NCI-H1694 (cell line): ENCODE measurements at places on chromosomes 3 and 15.

DNA sequence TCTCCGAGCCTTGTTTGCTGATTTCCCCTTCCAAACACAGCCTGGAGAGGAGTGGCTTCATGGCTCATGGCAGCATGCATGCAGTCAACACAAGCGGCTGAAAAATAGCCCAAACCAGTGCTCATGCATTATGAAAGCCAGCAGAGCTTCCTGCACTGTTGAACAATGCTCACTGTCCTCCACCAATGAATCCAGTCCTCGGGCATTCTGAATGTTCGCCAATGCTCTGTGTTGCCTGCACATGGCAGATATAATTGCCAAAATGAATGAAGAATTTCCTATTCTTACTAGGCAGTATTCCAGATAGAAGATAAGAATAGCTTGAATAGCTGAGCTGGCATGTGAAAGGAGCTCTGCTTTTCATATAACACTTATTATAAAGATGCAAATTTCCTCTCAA is 252.7 kb downstream of the ROBO1 start:
- DNase-seq: no peak

DNA sequence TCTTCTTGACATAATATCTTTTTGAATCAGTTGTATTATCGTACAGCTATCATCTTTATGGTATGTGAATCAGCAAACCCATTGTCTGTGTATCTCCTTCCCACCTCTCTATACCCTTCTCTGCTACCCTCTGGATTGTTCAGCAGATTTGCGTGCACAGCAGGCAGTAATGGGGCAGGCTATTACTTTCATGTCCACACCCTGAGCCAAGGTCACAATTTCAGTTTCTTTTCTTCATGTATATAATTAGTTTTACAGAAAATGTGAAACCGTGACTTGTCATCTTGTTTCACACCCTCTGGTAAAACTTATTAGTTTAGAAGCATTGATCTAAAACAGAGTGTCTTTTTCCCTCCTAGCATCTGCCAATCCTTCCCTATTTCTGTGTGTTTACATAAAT is 770.4 kb upstream of the SEMA6D start:
- no peak for DNase-seq

DNA sequence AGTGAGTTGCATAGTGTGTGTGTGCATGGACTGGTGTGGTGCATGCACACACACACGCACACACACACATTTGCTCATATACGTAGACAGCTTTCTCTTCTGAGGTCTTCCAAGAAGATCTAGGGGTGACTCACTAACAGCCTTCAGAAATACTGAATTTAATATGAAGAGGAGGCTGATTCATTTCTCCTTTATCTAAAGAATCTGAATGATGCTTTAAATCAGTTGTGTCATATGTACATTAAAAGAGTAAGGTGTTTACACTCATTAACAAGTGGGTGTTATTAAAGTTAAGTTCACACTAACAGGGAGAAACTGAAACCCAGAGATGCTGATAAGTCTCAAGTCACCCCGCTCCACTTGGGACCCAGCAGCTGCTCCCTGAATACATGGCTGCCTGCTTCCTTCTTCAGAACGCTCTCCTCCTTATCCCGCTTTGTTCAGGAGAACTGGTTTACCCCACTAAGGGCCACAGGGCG is 22.0 kb downstream of the TMPRSS7 start:
- no peak for DNase-seq

GRCh38 chr15:74519311-74519710 is 21.7 kb upstream of the ARID3B start:
- no peak for DNase-seq

GRCh38 chr3:11323813-11324212 is 51.6 kb downstream of the ATG7 start:
- DNase-seq: no peak

DNA sequence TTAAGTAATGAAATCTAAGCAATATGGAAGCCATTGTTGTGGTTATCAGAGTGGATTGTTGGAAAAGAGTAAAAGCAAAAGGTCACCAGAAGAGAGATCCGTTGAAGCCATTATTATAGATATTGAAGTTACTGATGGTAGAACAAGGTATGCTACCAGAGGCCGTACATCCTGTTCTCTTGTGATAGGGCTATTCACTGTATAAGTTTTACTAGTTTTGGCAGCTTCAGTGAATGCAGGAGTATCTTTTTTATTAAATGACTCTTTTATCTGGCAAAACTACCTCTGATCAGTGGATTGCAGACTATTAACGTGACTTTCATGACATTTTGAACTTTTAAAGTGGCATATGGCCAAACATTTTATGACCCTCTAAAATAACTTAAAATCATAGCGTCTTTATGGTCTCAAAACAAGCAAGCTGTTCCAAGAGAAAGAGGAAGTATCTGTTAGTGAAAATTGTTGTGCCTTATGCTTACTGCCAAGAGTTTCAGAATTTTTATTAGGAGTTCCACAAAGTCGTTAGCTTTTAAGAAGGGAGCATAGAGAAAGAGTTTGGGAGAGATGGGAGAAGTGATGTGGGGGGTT is 102.9 kb downstream of the LRRC49 start:
- DNase-seq: no peak

- no peak for DNase-seq
These were observed 34.4 kb upstream of the IQSEC1 start for GRCh38 chr3:13107661-13108060.

DNA sequence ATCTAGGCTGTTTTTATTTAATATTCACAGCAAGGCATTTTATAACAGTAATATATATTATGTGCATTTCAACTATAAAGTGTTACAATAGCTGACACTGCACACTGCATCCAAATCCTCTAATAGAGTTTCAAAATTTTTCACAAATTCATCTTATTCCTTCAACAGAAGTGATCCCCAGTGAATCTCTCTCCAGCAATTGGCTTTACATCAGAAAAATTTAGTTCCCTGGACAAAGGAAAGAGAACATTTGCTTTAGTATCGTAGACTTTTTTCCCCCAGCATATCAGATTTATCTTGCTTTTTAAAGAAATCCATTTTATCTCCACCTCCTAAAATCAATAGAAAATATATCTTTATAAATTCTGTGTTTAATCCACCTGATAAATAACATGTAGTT is 868.6 kb downstream of the TBL1XR1 start:
- DNase-seq: no peak

DNA sequence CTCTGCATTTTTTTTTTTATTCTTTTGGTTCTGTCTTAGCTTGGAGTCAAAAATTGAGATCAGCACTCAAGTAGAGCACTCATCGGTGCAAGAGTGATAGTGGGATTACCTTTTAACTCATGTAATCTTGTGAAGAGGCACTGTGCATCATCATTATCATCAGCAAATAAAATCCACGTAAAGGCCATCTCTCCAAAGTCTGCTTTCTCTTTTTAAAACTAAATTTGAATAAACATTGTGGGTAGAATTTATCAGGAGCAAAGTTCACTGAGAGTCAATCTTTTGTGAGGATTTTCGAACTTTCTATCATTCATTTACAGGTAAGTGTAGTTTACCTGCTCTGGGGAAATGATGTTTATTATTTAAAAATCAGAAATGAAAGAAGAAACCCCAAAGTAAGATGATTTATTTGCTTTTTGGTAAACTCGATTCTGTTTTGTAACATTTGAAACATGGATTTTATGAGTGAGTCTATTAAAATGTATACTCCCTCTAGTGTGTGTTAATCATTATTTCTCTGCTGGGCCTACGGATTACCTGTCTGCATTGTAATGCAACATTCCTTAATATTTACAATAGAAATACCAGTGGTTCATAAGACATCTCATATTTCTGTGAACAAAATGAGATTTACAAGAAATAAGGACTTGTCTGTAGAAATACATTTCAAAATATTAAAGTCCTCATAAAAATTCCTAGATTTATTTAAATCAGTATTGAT is 327.7 kb upstream of the NAALADL2 start:
- no peak for DNase-seq

DNA sequence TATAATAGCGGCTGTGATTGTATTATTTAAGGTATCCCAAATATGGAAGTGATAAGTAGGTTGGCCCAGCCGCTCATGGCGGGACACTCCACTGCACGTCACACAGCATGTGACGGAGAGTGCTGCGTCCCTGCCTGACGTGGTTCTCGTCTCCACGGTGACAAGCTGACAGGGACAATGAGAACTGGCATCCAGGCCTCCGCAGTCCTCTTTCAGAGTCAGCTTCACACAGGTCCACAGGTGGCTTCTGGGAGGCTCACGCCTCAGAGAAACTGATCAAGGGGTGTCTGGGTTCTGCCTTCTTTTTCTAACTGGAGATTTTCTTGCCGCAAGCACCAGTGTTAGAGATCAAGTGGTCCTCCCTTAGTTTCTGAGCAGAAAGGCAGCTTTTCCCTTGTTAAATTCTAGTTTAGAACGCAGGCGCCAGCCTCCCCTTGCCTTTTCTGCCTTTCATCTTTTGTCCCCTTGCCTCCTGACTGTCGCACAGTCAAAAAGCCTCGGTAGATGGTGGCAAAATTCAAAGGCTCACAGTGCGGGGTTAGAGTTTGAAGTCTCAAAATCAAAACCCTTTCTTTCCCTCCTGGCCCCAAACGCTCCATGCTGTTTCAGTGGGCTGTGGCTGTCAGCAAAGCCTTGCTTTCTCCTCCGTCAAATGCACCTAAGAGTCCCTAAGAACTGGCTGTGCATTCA is 120.9 kb downstream of the ATP10A start:
- no peak for DNase-seq

- DNase-seq: no peak
These were observed 67.7 kb upstream of the PLXND1 start for GRCh38 chr3:129673897-129674797.

GRCh38 chr3:72185549-72186399 is 400.8 kb upstream of the PROK2 start:
- no peak for DNase-seq

- no peak for DNase-seq
These were observed 2.2 kb upstream of the CCR5 start for GRCh38 chr3:46368569-46368968.

- no peak for DNase-seq
These were observed 72.0 kb downstream of the SCN5A start for GRCh38 chr3:38577371-38578080.

DNA sequence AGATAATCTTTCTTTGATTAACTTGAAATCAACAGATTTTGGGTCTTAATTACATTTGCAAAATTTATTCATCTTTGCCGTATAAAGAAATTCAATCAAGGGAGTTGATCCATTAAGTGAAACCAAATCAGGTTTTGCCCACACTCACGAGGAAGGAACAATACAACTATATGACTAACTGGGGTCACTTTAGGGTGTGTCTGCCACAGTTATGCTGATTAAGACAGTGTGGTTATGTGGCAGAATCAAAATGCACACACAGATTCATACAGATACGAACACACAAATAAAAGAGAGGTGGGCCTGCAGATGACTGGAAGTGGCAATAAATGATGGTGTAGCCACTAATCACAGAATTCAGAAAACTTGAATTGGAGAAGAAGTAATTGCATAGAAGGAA is 543.5 kb downstream of the GABRG3 start:
- DNase-seq: no peak

GRCh38 chr3:170205302-170205701 is 16.9 kb upstream of the PRKCI start:
- no peak for DNase-seq

DNA sequence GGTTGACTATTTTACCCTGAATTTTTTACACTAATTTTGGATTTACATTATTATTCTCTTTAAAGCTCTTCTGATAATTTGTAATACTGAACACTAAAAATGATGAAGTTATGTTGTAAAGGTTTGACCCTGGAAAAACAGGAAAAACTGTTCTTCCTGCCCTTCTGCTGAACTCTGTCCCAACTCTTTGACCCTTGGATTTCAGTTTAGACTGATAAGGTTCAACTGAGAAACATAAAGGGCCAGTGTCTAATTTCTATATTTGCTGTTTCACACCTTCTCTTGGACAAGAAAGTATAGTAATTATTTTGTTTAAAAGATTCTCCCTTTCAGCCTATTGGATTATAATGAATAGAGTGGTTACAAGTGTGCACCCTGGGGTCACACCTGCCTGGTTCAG is 12.8 kb upstream of the TMOD3 start:
- no peak for DNase-seq

DNA sequence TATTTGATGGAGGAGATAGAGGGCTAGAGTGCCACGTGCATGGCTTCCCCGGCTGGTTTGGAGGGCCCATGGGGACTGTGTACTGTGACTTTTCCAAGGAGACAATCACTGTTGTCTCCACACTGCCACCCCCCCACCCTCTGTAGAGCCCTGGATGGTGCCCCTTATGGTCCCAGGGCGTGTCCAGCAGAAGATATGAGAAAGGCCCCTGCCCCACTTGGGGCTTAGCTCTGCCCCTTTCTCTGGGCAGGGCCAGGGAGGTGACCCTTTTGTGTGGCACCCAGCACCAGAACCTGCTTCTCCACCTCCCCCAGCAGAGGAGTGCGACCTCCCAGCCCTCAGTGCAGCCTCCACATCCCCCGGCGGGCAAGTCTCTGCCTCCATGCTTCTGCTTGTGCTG is 32.1 kb downstream of the SPSB4 start:
- no peak for DNase-seq

DNA sequence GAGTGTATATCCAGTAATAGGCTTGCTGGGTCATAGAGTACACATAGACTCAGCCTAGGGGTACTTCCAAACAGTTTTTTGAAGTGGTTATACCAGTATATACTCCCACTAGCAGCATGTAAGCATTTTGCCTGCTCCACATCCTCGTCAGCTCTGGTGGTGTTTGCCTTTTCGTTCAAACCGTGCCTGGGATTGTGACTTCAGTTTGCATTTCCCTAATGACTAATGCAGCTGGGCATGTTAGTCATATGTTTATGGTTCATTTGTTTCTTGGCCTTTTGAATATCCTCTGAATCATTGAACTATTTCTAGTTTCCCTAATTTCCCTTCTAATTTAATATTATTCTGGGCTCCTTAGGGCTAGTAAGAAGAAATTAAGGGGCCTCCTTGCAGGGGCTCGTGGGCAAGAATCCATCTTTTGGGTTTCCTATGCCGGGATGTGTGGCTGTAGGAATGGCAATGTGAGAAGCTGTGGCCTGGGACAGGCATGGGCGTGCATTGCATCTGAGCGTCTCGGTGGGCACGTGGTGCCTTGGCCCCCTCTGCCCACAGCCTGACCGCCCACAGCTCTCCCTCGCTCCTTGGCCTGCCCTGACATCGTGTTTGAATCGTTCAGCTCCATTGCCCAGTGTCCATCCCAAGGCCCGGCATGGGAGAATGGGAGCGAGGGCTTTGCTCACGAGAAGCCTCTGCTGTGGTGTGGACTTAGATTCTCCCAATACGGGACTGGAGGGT is 26.4 kb downstream of the FAH start:
- no peak for DNase-seq
